DND-41 (cell line): ENCODE measurements at places on chromosomes 2 and 18.

DNA sequence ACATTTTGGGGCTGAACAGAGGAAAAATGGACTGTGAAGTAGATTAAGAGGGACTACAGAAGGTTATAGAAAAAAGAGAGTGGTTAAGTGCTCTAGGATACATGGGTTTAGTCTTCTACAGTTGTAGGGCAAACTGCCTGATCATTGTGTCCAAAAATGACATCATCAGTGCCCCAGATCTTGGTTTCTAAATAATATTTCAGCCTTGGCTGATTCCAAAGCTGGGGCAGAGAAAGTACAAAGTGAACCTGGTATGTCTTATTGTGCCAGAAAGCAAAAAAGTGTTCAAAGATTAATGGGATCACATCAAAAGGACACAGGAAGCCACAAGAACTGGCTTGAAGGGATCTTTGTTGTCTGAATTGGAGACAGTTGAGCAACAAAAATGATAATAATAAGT lies 97.1 kb upstream of the ZNF521 start:
- no peak for DNase-seq

DNA sequence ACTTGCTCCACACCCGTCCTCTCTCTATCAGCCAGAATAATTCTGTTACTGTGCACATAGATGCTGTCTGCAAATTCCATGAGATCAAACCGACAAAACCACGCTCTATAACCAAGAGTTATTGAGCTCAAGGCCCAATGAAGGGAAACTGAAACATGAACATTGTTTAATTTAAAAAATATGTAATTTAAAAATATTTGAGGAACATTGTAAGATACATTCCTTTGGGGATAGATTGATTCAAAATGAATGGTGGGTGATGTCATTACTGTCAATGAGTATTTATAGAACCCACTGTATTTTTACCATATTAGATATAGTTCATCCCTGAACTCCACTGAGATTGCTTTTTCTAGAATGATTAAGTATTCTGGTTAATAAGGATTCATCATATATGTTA lies 50.4 kb downstream of the NCKAP5 start:
- no peak for DNase-seq

DNA sequence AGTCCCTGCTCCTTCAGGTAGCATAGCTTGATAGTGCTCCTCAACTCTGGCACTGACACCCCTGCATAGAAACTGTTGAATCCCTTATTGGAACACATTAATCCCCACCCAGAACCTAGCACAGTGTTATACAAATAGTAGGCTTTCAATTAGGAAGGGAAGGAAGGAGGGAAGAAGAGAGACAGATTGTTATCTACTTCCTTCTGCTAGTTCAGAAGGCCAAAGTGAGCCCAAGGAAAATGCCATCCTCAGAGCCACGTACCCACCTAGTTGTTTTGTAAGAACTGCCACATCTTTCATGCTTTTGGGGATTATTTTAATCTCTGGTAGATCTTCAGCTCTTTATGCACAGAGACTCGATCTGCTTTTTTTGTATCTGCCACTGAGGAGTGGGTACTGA lies 75.1 kb downstream of the CLHC1 start:
- DNase-seq: no peak

DNA sequence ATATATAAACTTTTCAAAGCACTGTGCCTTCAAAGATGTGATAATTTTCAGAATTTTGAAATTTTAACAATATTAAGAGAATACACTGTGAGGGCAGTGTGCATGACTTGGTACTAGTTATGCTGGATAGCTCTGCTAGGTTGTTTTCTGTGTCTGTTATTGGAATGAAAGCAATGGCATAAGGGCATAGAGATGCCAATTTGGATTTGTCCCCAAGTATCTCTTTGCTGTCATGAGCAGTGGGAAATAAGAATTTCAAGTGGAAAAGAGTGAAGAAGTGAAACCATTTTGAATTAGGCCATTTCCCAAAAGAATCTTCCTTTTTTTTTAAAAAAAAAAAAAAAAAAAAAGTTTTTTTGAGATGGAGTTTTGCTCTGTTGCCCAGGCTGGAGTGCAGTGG lies 76.8 kb downstream of the SLC39A10 start:
- no peak for DNase-seq

GRCh38 chr2:239339726-239340601 lies 60.9 kb downstream of the HDAC4 start:
- DNase-seq: peak; percentile 71

DNA sequence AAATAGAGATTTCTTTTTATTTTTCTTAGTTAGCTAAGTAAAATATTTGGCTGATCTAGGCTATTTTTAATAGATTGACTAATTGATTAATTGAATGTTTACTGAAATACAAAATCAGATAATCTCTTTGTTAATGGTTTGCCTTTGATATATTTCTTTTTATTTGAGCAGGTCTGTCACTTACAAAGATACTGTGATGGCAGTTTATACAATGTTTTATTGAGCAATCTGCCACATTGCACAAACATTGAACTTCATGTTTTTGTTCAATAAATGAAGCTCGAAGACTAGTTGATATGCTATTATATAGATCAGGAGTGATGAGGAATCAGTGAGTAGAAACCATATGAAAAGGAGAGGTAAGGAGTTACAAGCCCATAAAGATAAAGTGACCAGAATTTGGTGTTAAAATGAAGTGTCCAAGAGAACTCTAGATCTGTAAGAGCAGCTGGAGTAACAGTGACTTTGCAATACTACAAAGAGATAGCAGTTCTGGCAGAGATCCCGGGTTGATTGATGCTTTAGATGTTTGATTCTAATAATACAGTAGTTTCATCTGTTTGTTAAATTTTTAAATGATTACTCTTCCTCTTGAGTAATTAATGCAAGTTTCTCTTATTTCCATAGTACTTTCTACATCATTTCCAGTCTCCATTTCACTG lies 574.2 kb downstream of the CCDC85A start:
- no peak for DNase-seq

- DNase-seq: no peak
Observed at GRCh38 chr2:199914372-199914958, 3.4 kb downstream of the C2orf69 start.

GRCh38 chr2:181362561-181362960 lies 94.6 kb upstream of the ITGA4 start:
- no peak for DNase-seq

DNA sequence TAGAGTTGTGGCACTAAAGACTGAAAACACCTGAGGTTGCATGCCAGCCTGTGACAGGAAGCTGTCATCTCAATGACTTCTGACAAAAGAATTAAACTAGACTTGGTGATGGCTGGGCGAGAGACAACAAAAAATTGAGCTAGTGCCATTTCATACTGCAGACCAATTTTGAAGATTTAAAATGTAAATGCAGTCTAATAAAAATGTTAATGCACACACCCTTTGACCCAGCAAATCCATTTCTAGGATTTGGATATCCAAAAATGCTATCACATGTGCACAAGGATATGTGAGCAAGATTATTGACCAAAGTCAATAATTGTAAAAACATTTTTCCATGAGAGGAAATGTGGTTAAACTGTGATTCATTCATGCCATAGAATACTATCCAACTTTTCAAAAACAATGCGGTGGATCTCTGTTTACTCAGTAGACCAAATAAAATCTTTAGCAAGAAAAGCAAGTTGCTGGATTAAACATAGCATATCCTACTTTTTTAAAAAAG lies 5.6 kb downstream of the FBXO36 start:
- no peak for DNase-seq

GRCh38 chr2:1911811-1912210 lies 167.5 kb upstream of the PXDN start:
- DNase-seq: no peak

- no peak for DNase-seq
Observed at GRCh38 chr2:190177249-190178040, 114.9 kb upstream of the MSTN start.

GRCh38 chr18:56146565-56146964 lies 491.8 kb downstream of the TXNL1 start:
- DNase-seq: no peak

GRCh38 chr2:3042601-3043585 lies 334.7 kb downstream of the EIPR1 start:
- no peak for DNase-seq

GRCh38 chr2:27795093-27795834 lies 23.7 kb downstream of the MRPL33 start:
- DNase-seq: no peak

DNA sequence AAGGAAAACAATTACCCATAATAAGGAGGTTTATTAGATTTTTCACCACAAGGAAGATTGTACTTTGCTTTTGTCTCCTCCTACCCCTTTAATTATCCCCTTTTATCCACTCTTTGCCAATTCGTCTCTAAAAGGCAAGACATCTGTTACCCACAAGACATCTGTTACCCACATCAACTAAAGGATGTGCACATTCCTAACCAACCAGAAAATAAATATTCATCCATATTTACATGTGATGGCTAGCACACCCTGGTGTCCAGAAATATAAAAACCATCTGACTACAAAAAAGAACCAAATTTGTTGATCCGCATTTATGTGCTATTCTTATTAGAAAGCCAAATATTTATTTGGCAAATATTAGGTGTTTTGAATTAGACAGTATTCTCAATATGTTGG lies 35.7 kb downstream of the ACVR1C start:
- DNase-seq: no peak

DNA sequence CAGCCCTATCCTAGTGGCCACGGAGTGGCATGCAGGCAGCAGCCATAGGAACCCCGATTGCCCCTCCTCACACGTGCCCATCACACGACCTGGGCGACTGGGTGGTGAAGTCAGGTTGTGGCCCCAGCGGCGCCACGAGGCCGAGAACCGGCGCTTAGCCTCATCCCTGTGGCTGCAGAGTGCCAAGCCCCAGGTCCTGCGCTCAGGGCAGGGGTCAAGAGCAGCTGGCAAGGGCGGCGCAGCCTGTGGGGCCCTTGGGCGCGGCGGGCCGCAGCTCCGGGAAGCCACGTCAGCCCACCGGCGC lies 73.3 kb downstream of the RPIA start:
- no peak for DNase-seq

GRCh38 chr2:145108959-145109710 lies 589.2 kb upstream of the ZEB2 start:
- DNase-seq: no peak

GRCh38 chr2:41928526-41928925 lies 119.3 kb upstream of the PKDCC start:
- no peak for DNase-seq

GRCh38 chr18:13539050-13539449 lies 187.3 kb downstream of the FAM210A start:
- DNase-seq: peak; percentile 30

DNA sequence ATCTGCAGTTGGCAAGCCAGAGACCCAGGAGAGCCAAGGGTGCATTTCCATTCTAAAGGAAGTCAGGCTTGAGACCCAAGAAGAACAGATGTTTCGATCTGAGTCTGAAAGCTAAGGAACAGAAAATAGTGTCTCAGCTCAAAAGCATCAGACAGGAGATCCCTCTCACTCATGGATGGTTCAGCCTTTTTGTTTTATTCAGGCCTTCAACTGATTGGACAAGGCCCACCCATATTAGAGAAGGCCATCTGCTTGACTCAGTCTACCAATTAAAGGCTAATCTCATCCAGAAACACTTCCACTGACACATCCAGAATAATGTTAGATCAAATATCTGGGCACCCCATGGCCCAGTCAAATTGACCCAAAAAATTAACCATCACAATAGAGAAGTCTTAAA lies 255.0 kb downstream of the TXNL1 start:
- DNase-seq: no peak

- DNase-seq: no peak
Observed at GRCh38 chr18:3808985-3809780, 359.2 kb downstream of the TGIF1 start.

- no peak for DNase-seq
Observed at GRCh38 chr2:233501198-233502076, 65.1 kb downstream of the USP40 start.

GRCh38 chr2:172484253-172484652 lies 56.9 kb downstream of the ITGA6 start:
- no peak for DNase-seq

GRCh38 chr2:199144546-199144945 lies 313.2 kb downstream of the SATB2 start:
- DNase-seq: no peak

DNA sequence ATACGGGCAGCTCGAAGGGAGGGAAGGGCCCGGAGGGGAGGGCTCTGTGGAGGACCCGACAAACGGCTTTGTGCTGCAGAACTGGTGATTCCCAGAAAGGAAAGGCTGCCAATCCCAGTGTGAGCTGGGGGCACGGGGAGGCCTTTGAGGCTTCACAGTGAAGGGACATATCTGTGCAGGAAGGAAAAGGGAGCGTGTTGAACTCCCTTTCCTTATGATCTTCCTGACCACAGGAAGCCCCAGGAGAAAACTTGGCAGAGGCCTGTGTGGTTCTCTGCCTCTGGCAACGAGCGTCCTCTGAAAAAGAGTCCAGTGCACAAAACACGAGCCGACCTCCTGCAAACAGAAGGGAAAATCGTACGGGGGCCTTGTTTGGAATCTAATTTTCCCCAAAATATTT lies 683.5 kb upstream of the SALL3 start:
- no peak for DNase-seq

DNA sequence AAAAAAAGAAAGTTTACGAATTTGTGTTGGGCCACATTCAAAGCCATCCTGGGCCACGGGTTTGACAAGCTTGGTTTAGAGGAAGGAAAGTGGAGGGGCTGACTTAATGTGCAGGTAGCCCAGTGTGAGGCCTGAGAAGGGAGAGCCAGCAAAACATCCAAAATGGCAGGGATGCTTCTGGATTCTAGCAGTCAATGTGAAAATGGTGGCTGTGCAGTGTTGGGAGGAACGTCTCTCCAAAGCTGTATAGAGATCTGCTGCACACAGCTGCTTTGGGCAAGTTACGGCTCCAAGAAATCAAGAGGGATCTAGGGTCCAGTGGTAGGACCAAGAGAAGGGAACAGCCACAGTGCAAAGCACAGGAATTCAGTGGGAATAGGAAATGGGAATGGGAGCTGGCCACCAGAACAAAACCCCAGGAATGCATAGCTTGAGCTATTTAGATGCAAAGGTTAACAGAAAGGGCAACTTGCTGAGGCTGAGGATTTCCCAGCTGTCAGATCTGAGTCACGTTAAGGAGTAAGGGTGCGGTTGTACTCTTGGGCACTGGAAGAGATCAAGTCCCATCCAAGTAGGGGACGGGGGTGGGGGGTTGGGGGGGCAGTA lies 70.6 kb downstream of the B3GNT2 start:
- no peak for DNase-seq

DNA sequence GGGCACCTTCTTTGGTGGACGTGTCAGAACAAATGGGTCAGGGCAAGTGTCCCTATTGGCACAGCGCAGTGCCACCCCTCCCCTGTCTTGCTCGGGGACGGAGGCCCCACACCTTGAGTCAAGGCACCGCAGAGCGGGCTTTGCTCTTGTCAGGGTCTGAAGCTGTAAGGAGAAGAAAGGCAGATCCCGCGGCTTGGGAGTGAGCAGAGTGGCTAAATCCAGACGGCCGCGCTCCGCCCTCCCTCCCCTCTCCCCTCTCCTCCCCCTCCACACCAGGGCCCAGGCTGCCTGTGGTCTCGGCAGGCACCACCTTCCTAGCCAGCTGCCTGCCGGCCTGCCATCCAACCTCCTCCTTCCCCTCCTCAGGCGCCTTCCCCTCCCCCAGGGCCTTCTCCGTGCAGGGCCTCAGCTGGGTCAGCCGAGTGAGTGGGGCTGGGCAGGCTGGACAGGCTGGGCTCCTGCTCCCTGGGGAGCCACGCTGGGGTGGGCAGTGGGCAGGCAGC lies 25.8 kb downstream of the SPEG start:
- no peak for DNase-seq

- no peak for DNase-seq
Observed at GRCh38 chr2:73588177-73588576, 54.0 kb downstream of the NAT8 start.
